ENCODE measurements at places on chromosomes 2 and 18. TPM values are rescaled to one million over a fixed set of nuclear protein-coding genes. Genes with fewer than 3 reads are reported as not detected.

The DNAJC5G gene
- not detected for total RNA-seq

The RAB6C gene
- not detected for total RNA-seq

DNA sequence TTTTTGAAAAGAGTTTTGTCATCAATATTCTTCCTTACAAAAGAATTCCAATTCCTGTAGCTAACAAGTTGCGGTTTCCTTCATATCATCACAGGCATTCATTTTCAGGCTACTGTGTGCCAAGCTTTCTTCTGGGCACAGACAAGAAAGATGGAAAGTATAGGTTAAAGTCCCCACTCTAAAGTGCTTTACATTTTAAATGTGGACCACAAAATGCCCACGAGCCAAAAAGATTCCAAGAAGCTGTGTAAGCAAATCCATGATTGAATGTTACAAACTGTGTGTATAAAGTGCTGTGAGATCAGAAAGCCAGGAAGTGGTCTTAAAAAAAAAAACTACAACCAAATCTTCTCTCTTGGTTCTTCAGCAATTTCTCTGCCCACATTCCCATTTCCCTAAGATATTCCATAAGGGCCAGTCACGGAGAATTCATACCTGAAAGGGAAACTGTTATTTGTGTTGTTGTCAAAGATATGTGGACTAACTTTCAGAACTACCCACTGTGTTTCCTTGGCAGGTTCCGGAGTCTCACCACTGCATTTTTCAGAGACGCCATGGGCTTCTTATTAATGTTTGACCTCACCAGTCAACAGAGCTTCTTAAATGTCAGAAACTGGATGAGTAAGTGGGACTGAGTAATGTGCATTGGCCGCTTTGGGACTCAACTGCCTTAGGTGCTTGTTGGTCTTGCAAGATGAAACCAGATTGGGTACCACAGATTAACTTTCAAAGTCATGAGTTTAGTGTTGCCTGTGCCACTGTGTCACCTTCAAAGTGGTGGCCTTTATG lies 55.7 kb downstream of the RAB27B start:
- DNase-seq, result no peak
- H3K27me3 ChIP-seq, result peaks cover 3% of the 10 kb centered on the region
- H3K4me1 ChIP-seq, result no peaks in the 10 kb centered on the region

DNA sequence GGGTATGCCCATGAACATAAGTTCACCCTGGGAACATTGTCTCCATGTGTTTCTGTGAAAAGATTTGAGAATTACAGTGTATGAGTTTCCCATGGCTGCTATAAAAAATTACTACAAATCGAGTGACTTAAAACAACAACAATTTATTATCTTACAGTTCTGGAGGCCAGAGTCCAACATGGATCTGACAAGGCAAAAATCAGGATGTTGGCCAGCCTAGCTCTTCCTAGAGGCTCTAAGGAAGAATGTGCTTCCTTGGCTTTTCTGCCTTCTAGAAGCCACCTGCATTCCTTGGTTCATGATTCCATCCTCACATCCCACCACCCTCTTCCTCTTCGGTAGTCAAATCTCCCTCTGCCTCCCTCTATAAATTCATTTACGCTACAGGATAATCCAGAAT lies 38.6 kb downstream of the FAM124B start:
- DNase-seq, result no peak
- no peaks in the 10 kb centered on the region for H3K27me3 ChIP-seq
- no peak overlapping the region for H3K27ac ChIP-seq
- no peaks in the 10 kb centered on the region for H3K36me3 ChIP-seq
- H3K4me3 ChIP-seq, result no peak overlapping the region

The TMEFF2 gene
- total RNA-seq, result not detected

The MSTN gene
- not detected for total RNA-seq

GRCh38 chr2:157540102-157540501 lies 88.6 kb downstream of the ACVR1C start:
- H3K4me3 ChIP-seq, result no peak overlapping the region
- no peak for DNase-seq
- H3K36me3 ChIP-seq, result no peaks in the 10 kb centered on the region
- no peaks in the 10 kb centered on the region for H3K27me3 ChIP-seq
- H3K27ac ChIP-seq, result no peak overlapping the region
- peaks cover 4% of the 10 kb centered on the region for H3K4me1 ChIP-seq

The ADAM23 gene
- not detected for total RNA-seq

- H3K27me3 ChIP-seq, result no peaks in the 10 kb centered on the region
- no peaks in the 10 kb centered on the region for H3K4me1 ChIP-seq
- H3K36me3 ChIP-seq, result no peaks in the 10 kb centered on the region
- DNase-seq, result no peak
- no peak overlapping the region for H3K27ac ChIP-seq
Measured at GRCh38 chr2:12091201-12091806, 344.9 kb downstream of the LPIN1 start.

The RGPD4 gene
- total RNA-seq, result 0.87 TPM

GRCh38 chr2:173359231-173359630 lies 4.6 kb downstream of the CDCA7 start:
- no peak overlapping the region for H3K4me3 ChIP-seq
- H3K36me3 ChIP-seq, result peaks cover 64% of the 10 kb centered on the region
- H3K27me3 ChIP-seq, result peaks cover 24% of the 10 kb centered on the region
- H3K27ac ChIP-seq, result no peak overlapping the region
- no peak for DNase-seq
- peaks cover 11% of the 10 kb centered on the region for H3K4me1 ChIP-seq

The ACMSD gene
- not detected for total RNA-seq

- no peak overlapping the region for H3K4me3 ChIP-seq
- H3K4me1 ChIP-seq, result no peaks in the 10 kb centered on the region
- H3K36me3 ChIP-seq, result no peaks in the 10 kb centered on the region
- no peaks in the 10 kb centered on the region for H3K27me3 ChIP-seq
Measured at GRCh38 chr2:109481196-109481555, 132.6 kb downstream of the SEPTIN10 start.

The GPR35 gene
- total RNA-seq, result 7.8 TPM

The PCARE gene
- total RNA-seq, result not detected
